ENCODE measurements at places on chromosomes 6 and 20.

DNA sequence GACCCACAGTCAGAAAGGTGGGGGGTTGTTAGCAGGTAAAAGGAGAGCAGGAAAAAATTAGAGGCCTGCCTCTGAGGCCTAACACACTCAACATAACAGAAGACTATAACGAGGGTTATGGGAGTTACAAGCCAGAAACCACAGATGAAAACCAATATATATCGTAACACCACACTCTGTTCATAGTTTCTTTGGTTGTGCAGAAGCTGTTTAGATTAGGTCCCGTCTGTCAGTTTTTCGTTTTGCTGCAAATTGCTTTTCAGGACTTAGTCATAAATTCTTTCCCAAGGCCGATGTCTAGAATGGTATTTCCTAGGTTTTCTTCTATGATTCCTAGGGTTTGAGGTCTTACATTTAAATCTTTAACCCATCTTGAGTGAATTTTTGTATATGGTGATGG lies 3.7 kb upstream of the MAP3K5 start:
- DNase-seq, result no peak

DNA sequence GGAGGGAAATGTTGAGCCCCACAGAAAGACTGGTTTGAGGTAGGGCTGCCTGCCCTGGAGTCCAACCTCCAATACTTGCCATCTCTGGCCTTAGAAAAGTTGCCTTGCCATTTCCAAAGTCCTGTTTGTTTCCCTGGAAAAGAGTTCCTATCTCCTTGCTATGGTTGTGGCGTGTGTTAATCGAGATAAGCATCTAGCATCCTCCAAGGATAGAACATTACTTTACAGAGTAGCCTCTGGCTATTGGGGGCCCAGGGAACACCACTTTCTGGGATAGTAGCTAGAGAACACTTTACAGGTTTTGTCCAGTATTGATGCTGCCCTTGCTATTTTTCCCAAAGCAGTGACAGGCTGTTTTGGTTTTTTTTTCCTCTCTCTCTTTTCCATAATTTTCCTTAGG lies 57.4 kb upstream of the SASH1 start:
- DNase-seq, result no peak

GRCh38 chr6:107284805-107285204 lies 169.5 kb upstream of the BEND3 start:
- DNase-seq, result no peak

- DNase-seq, result no peak
These were observed 5.1 kb downstream of the SOX12 start for GRCh38 chr20:330233-331149.

GRCh38 chr20:22946596-22946995 lies 88.5 kb upstream of the SSTR4 start:
- DNase-seq, result no peak

- DNase-seq, result no peak
These were observed 4.7 kb downstream of the LINC00237 start for GRCh38 chr20:21101453-21101931.

DNA sequence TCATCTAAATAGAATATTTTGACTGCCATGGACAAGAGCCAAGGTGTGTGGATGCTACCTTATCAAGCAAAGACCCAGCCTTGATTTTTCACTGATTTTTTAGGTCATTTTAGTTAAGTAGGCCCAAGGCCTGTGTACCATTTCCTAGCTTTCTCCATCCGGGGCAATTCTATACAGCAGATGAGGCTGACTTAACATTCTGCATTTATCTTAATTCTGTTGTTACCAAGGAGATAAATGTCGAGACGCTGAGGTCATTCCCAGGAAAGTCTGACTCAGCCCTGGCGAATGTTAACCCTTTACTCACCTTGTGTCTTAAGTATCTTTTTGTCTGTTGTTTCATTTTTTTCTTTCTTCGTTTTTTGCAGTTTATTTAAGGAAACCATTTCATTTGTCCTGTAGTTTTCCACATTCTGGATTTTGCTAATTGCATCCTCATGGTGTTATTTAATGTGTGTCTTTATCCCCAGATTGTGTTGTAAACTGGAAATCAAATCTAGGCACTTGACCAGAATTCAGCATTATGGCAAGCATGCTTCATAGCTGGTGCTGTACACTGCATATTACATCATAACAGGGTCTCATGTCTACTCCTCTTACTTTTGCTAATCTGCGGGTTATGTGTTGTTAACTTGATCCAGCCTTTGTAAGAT lies 277.0 kb downstream of the CDKAL1 start:
- DNase-seq, result no peak

DNA sequence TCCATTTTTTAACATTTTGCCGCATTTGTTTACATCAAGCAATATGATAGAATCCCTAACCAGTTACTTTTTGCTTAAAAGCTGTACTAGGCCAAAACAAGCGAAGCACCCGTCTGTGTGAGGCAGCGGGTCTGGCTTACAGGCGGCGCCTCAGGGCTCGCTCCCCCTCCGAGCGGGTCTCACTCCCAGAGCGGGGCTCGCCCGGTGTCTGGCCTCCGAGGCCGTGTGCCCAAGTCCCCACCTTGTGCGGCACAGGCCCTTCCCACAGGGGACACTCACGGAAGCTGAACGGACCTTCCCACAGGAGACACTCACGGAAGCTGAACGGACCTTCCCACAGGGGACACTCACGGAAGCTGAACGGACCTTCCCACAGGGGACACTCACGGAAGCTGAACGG lies 23.4 kb downstream of the ZBTB46 start:
- DNase-seq, result no peak

- DNase-seq, result no peak
These were observed 102.3 kb upstream of the FRMD1 start for GRCh38 chr6:168181316-168181715.
